ENCODE measurements at places on chromosomes 3 and 15. TPM values are rescaled to one million over a fixed set of nuclear protein-coding genes. Genes with fewer than 3 reads are reported as not detected.

DNA sequence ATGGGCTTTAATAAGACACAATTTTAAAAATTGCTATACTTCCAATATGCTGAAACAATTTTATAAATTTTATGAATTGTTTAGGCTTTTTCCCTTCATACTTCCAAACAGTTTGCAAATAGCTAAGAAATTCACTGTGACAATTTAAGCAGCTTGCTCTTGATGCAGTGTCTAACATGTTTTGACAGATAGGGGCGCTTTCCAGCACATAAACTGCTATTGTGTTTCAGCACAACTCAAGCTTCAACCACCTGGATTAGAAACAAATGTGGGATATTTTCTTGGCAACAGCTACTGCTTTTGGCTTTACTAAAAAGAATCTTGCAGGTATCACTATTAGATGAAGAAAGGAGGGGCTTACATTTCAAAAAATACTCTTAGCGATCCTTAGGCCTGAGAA is 565.8 kb upstream of the DPPA4 start:
- DNase-seq: no peak
- no peak overlapping the region for H3K27ac ChIP-seq
- no peak overlapping the region for H3K4me3 ChIP-seq
- no peaks in the 10 kb centered on the region for H3K27me3 ChIP-seq
- no peaks in the 10 kb centered on the region for H3K36me3 ChIP-seq

GRCh38 chr3:4730719-4731118 is 237.6 kb downstream of the ITPR1 start:
- H3K27me3 ChIP-seq: no peaks in the 10 kb centered on the region
- no peak overlapping the region for H3K27ac ChIP-seq
- no peaks in the 10 kb centered on the region for H3K4me1 ChIP-seq
- H3K36me3 ChIP-seq: no peaks in the 10 kb centered on the region

- H3K27ac ChIP-seq: no peak overlapping the region
- H3K27me3 ChIP-seq: no peaks in the 10 kb centered on the region
- no peaks in the 10 kb centered on the region for H3K36me3 ChIP-seq
- no peaks in the 10 kb centered on the region for H3K4me1 ChIP-seq
- DNase-seq: no peak
Observed at GRCh38 chr3:6142707-6143106, 718.2 kb upstream of the GRM7 start.

GRCh38 chr3:45995236-45996192 is at the start of gene FYCO1:
TSS of gene FYCO1 (minus strand) at chr3:45995824. CDS start at chr3:45984910, 10,914 bp downstream.
- H3K36me3 ChIP-seq: no peaks in the 10 kb centered on the region
- peak within 1 kb of the TSS; percentile 88 for H3K27ac ChIP-seq
- no peaks in the 10 kb centered on the region for H3K27me3 ChIP-seq

DNA sequence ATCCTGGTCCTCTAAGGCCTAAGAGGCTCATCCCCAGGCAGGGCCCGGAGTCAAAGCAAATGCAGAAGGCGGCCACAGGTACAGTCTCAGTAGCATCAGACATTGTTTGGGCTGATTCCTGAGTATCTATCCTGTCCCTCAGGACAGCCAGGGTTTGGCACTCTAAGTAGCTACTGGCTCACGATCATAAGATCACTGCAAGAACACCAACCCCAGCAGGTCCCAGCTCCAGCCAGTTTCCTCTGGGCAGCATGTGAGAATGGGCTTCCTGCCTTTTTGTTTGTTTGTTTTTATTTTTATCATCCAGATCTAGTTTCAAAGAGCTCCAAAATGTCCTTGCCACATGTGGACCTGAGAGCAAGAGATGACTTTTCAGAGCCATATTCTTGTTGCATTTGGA is 32.7 kb downstream of the LRRFIP2 start:
- H3K36me3 ChIP-seq: peaks cover 18% of the 10 kb centered on the region
- no peak overlapping the region for H3K4me3 ChIP-seq
- H3K27me3 ChIP-seq: no peaks in the 10 kb centered on the region
- peaks cover 19% of the 10 kb centered on the region for H3K4me1 ChIP-seq
- no peak overlapping the region for H3K27ac ChIP-seq

- H3K27me3 ChIP-seq: no peaks in the 10 kb centered on the region
- no peak for DNase-seq
- H3K4me3 ChIP-seq: no peak overlapping the region
- no peaks in the 10 kb centered on the region for H3K4me1 ChIP-seq
Observed at GRCh38 chr3:47849186-47849698, 46.3 kb downstream of the DHX30 start.

DNA sequence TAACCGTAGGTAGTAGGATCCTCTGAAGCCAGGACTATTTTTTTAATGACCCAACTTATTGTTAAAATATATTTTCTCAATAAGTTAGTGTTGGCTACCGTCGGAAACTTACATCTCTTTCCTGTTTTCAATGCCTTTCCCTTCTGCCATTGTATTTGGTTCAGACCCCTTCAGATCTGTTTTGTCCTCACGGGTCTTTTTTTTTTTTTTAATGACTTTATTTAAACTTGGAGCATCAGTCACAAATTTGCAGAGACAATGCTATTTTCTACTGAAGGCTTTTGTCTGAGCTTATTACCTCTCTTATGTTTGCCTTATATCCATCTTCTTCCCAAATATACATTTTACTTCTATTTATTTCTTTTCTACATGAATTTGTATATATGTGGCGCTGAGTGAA is 47.6 kb downstream of the PDE8A start:
- H3K36me3 ChIP-seq: no peaks in the 10 kb centered on the region
- H3K27ac ChIP-seq: no peak overlapping the region

GRCh38 chr3:127158614-127159229 is 34.2 kb upstream of the PRR23E start:
- no peak for DNase-seq
- no peak overlapping the region for H3K4me3 ChIP-seq
- no peaks in the 10 kb centered on the region for H3K4me1 ChIP-seq
- H3K36me3 ChIP-seq: no peaks in the 10 kb centered on the region
- no peak overlapping the region for H3K27ac ChIP-seq
- H3K27me3 ChIP-seq: peaks cover 28% of the 10 kb centered on the region

- H3K27me3 ChIP-seq: no peaks in the 10 kb centered on the region
- H3K27ac ChIP-seq: no peak overlapping the region
- H3K36me3 ChIP-seq: no peaks in the 10 kb centered on the region
- DNase-seq: no peak
- no peaks in the 10 kb centered on the region for H3K4me1 ChIP-seq
- no peak overlapping the region for H3K4me3 ChIP-seq
Observed at GRCh38 chr3:178736300-178736699, 200.1 kb downstream of the KCNMB2 start.

DNA sequence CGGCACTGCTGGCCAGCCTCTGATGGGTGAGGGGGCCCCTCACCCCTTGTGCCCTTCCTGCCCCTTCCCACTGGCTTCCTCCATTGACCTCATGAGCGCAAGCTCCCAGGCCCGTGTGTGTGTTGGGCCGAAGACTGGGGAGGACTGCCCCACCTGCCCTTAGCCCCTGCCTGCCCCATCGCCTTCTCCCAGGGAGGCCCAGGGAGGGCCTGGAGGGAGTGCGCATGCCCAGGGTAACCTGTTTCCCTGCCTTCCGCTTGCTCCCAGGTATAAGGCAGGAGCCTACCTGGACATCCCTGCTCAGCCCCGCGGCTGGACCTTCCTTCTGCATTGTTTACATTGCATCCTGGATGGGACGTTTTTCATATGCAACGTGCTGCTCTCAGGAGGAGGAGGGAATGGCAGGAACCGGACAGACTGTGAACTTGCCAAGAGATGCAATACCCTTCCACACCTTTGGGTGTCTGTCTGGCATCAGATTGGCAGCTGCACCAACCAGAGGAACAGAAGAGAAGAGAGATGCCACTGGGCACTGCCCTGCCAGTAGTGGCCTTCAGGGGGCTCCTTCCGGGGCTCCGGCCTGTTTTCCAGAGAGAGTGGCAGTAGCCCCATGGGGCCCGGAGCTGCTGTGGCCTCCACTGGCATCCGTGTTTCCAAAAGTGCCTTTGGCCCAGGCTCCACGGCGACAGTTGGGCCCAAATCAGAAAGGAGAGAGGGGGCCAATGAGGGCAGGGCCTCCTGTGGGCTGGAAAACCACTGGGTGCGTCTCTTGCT is 8.8 kb downstream of the DLL4 start:
- H3K27ac ChIP-seq: no peak overlapping the region
- peaks cover 28% of the 10 kb centered on the region for H3K4me1 ChIP-seq
- H3K4me3 ChIP-seq: no peak overlapping the region
- no peaks in the 10 kb centered on the region for H3K27me3 ChIP-seq
- no peak for DNase-seq

GRCh38 chr15:47908950-47909670 is 191.8 kb downstream of the SEMA6D start:
- H3K4me3 ChIP-seq: no peak overlapping the region
- no peak overlapping the region for H3K27ac ChIP-seq
- H3K4me1 ChIP-seq: no peaks in the 10 kb centered on the region
- no peaks in the 10 kb centered on the region for H3K27me3 ChIP-seq

- no peaks in the 10 kb centered on the region for H3K4me1 ChIP-seq
- no peak overlapping the region for H3K4me3 ChIP-seq
- no peaks in the 10 kb centered on the region for H3K36me3 ChIP-seq
- H3K27ac ChIP-seq: no peak overlapping the region
- DNase-seq: no peak
Observed at GRCh38 chr3:4211610-4212009, 91.6 kb upstream of the SETMAR start.

GRCh38 chr15:29018995-29019976 is 133.5 kb downstream of the APBA2 start:
- H3K4me3 ChIP-seq: no peak overlapping the region
- no peak for DNase-seq
- no peaks in the 10 kb centered on the region for H3K4me1 ChIP-seq
- no peaks in the 10 kb centered on the region for H3K36me3 ChIP-seq
- H3K27ac ChIP-seq: no peak overlapping the region

GRCh38 chr15:38012894-38013293 is 78.5 kb downstream of the TMCO5A start:
- peaks cover 2% of the 10 kb centered on the region for H3K4me1 ChIP-seq
- no peak for DNase-seq

DNA sequence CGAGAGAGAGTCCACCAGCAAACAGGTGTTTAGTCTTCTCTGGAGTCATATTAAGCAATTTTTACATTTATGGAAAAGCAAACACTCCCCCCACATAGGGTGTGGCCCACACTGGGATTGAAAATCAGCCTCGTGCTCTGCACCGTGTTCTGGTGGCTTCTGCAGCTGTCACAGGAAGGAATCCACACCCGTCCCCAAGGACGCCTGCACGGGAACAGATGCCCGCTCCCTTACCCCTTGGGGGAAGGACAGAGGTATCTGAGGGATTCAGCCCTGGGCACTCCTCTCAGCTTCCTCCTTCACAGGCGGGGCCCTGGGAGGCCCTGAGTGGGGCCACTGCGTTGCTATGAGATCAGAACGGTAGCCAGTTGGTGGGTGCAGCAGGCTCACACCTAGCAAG is 27.8 kb downstream of the LIPC start:
- no peaks in the 10 kb centered on the region for H3K36me3 ChIP-seq
- no peak overlapping the region for H3K4me3 ChIP-seq
- H3K27me3 ChIP-seq: no peaks in the 10 kb centered on the region
- H3K4me1 ChIP-seq: peaks cover 11% of the 10 kb centered on the region
- DNase-seq: no peak

The SKIL gene
- 35.1 TPM for total RNA-seq

The CHAC1 gene
- total RNA-seq: 2.6 TPM

The CPN2 gene
- not detected for total RNA-seq

The CCR2 gene
- 0.26 TPM for total RNA-seq

The SAXO2 gene
- total RNA-seq: not detected

The KCNAB1 gene
- 0.55 TPM for total RNA-seq

The CADM2 gene
- 0.68 TPM for total RNA-seq

The AADACL2 gene
- total RNA-seq: 73.3 TPM

The TRIM42 gene
- not detected for total RNA-seq

The LRRIQ4 gene
- not detected for total RNA-seq

The GP9 gene
- total RNA-seq: not detected

The TYRO3 gene
- total RNA-seq: 38.6 TPM

All from suprapubic skin (tissue), 4 donors.